Neuronal stem cell (in vitro differentiated cells): ENCODE measurements at places on chromosomes 2 and 18.
A peak's percentile ranks its signal among the peaks of the same experiment; 100 is the strongest.

GRCh38 chr2:20187331-20187730 lies 37.6 kb downstream of the SDC1 start:
- no peak for DNase-seq

DNA sequence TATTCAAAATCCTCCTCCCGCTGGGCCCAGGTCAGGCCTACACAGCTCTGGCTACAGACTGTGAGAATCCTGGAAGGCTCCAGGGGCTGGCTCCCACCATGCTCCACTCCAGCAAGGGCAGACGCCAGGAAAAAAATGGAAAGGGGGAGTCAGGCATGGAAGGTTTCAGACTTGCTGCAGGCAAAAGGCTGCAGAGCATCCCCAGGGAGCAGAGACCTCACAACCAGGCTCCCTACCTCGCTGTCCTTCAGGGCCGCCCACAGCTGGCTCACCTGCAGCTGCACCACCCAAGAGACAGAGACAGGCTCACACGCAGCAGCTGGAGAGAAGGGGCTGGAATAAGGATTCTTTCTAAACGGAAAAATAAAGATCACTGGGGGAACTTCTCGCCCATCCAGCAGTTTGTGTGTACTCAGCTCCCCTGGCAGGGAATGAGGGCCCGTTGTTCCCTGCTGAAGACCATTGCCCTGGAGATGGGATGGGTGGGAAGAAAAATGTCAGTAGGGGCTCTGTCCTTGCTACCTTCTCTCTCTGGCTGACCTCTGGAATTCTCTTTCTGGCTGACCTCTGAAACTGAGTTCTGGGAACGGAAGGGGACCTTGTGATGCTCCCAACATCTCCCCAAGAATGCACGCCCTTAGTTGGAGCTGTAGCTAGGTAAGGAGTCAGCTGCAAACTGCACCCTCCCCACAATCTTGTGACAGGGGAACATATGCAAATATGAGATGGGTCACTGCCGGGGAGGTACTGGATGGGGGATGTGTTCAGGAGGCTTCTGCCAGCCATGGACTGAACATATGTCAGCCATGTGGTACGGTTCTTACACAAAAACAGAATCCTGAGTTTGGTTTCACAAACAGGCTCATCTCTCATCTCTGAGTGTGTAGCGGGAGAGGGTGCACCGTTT lies 34.5 kb downstream of the BCL2 start:
- no peak for DNase-seq

DNA sequence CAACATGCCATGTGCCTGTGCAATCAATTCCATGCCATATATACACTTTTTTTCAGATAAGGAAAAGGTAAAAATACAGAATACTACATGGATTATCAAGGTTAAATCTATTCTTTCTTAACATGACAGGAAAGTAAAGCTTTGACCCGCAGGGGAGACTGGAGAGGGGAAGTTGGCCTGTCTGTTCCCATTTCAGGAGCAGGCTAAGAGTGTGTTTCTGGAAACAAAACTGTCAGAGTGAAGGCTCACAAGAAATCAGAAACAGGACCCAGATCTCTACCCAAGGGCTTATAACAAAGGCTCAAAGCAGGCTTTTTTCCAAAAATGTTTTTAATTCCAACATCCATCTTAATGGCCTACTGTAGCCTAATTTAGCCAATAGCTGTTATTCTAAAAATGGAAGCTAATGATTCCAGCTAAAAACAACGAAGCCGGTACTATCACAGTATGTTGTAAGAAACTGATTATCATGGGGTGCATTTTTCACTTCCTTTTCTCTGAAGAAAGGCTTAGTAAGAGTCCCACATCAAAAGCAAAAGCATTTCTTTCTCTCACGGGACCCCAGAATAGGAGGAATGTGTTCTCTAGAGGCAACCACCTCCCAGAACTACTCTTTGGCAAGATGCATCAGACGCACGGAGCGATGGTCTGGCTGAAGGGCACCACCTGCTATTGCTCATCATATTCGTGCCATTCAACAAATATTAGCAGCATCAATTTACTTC lies 41.4 kb downstream of the FECH start:
- DNase-seq: no peak

- no peak for DNase-seq
Observed at GRCh38 chr2:67311536-67311935, 85.6 kb upstream of the ETAA1 start.

DNA sequence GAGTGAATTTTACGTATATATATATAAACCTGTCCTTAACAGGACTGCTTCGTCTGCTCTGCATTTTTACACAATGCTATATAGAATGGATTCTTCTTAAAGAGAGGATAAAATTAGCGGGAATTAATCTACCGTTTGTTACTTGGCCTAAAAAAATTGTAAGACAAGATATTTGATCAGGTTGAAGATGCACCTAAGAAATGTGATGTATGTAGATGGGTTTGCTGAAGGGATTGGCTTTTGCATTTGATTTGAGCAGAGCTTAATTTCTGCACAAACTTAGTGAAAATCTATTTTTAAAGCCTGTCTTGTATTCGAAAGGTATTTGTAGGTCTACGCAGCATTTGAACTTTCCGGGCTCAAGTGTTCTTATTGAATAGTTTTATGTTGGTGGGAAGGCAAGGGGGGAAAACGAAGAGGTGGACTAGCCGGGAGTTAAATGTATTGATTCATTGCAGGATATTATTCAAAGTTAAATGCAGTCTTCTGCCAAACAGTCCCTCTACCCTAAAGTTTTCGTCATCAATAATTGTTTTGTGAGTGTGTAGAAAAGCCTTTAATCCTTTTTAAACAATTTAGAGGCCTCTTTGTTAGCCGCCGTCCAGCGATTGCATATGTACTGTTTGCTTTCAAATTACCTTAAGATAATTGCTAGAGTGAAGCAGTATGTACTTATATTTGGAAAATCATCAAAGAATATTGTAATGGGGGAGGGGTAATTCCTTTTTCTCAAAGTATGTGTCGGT lies 1.2 kb downstream of the PPP1CB start:
- no peak for DNase-seq

- DNase-seq: no peak
Observed at GRCh38 chr2:124640221-124640750, 615.2 kb downstream of the CNTNAP5 start.

DNA sequence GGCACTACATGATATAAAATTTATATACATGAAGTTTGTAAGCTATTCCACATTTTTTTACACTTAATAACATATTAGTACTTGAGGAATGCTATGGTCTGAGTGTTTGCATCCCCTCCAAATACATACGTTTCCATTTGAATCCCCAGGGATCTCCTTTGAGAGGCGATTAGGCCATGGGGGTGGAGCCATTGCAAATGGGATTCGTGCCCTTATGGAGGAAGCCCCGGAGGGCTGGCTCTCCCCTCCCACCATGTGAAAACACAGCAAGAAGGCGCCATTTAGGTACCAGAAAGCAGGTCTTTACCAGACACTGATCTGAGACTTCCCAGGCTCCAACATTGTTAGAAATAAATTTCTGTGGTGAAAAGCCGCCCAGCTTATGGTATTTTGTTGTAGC lies 20.8 kb upstream of the MBP start:
- DNase-seq: no peak

DNA sequence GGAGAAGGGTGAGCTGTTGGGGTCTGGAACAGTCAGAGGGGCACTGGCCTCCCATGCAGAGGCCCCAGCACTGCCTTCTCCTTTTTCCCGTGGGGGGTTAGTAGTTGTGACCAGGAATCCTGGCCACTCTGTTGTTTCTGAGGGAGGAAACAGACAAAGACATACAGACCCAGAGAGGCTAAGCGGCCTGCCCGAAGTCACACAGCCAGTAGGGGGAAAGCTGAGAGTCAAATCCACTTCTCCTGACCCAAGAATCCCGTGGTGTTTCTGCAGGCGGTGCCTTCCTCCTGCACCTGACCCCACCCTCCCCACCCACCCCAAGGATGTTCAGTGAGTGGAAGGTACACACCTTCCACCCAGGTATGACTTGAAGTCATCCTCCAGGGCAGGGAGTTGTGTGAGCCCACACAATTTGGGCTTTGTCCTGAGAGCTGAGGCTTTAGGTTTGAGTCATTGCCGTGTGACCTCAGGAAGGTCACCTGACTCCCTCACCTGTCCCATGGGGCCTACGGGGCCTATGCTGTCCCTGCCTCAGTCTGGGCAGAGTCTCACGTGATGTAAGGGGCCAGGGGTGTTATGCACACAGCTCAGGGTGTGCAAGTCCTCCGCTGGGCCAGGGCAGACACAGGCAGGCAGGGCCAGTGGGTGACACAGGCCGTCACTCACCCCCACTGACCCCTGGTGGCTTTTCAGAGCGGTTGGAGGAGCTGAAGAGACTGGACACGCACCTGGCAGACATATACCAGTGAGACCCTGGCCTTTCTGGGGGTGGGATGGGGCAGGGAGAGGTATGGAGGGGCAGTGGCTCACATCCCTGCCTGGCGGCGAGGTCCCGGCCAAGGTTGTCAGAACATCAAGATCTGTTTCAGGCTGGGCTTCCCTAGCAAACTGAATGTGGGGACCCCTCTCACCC lies 5.0 kb downstream of the NT5DC4 start:
- DNase-seq: no peak

DNA sequence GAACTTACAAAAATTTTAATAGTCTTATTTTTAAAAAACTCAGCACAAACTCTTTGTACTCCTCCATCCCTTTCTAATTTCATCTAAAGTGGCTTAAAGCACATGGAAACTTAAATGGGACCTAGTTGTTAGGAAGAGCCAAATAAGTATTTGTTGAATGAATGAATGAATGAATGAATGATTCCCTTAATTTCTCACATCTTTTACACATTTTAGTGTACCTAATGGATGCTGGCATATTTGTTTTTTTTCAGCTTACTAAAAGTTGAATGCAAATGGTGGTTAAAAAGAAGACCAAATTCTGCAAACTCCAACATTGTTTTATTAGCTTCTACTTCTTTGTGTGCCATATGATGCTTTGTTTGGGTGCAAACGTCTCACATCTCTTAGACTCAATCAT lies 89.6 kb downstream of the KYNU start:
- DNase-seq: no peak

- no peak for DNase-seq
Observed at GRCh38 chr18:73780218-73780617, 367.4 kb downstream of the FBXO15 start.

- no peak for DNase-seq
Observed at GRCh38 chr2:79120194-79120713, at the start of gene REG1A. TSS of gene REG1A (plus strand) at chr2:79120488. CDS start at chr2:79120862, 374 bp downstream.

DNA sequence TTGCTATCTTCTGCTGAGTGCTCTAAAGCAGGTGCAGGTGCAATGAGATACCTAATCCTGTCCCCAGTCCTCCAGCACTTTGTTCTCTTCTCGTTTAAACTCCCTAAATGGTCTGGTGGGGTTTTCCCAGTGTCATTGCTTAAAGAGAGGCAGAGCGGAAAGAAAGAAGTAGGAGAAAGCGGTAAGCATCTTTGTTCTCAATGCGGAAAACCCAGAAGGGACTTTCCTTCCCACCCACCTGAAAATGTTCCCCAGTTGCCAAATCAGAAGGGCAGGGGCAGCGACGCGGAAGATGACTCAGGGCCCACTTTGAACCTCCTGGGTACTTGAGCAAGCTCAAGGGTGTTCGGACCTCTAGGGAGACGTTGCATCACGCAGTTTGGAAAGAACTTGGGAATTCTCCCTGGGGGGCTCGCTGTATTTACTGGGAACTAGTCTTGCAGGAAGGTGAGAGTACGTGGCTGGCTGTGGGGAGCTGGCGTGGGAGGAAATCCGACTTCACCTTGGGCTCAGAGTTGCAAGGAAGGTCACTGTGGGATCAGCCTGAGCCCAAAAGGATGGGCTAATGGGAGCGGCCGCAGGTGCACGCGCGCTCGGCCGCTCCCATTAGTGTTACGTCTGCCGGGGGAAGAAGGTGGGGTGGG lies 589 bp upstream of the SGPP2 start:
- no peak for DNase-seq

- DNase-seq: no peak
Observed at GRCh38 chr2:95362486-95362885, 40.0 kb upstream of the FAHD2A start.

DNA sequence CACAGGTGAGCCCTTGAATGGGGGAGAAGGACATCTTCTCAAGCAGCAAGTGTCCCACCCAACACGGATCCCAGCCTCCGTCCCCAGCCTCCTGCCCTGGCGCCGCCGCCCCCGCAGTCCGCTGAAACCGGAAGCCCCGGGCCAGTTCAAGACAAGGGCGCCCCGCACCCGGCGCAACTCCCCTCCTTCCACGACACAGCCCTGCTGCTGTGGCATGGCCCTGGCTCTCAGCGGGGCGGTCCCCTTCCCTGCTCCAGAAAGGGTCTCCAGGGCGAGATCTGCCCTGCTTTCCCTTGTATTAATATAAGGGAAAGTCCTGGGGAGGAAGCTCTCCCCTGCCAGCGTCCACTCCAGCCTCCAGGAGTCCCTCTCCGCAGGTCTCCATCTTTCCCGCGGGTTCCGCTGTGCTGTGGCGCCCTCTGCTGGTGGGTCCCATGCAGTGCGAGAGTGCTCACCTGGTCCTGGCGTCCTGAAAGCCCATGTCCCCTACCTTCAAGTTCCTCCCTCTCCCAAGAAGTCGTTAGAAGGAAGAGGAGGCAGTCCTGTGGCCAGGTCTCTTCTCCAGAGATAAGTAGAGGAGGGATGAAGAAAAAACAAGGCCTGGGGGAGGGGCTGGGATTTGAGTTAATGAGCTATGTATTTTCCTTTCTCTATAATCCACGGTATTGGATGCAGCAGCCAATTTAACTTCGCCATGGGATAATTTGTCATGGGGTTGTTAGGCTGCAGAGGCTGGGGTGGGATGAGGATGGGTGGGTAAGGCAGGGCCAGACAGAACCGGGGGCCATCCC lies 176.0 kb downstream of the SMAD2 start:
- peak; percentile 68 for DNase-seq

DNA sequence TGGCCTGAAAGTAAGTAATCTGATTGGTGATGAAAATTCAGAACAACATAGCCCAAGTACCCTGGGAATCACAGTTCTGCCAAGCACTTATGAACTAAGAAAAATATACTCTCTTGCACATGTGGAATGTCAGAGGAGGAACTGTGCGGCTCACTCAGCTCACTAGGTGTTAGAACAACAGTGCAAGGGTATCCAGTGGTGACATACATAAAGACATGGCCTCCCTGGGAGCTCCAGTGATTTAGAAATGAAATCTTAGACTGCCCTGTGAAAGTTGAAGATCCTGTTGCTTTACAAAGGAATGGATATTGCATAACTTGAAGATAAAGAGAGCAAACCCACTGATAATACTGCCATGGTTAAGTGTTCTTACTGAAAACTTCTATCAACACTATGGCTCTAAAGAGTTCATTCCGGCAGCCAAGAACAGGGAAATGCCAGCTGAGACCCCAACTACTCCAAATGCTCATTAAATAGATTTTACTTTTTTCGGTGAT lies 246.2 kb downstream of the ARHGAP15 start:
- no peak for DNase-seq

- DNase-seq: no peak
Observed at GRCh38 chr2:5694306-5694705, 2.1 kb downstream of the SOX11 start.

GRCh38 chr18:6644836-6645627 lies 84.5 kb upstream of the ARHGAP28 start:
- DNase-seq: no peak

- DNase-seq: no peak
Observed at GRCh38 chr2:23495661-23496114, 110.7 kb downstream of the KLHL29 start.

- no peak for DNase-seq
Observed at GRCh38 chr2:162838136-162838497, 450 bp downstream of the KCNH7 start.

- no peak for DNase-seq
Observed at GRCh38 chr18:12598181-12598930, 59.6 kb downstream of the SPIRE1 start.

GRCh38 chr18:64410685-64411084 lies 261.8 kb upstream of the LINC00305 start:
- DNase-seq: no peak
